ENCODE measurements at places on chromosomes 6 and 20.
A peak's percentile ranks its signal among the peaks of the same experiment; 100 is the strongest.

- no peak for DNase-seq
Observed at GRCh38 chr20:63327231-63327745, 33.9 kb downstream of the CHRNA4 start.

GRCh38 chr6:38910207-38910606 is 138.4 kb upstream of the GLP1R start:
- DNase-seq, result no peak

DNA sequence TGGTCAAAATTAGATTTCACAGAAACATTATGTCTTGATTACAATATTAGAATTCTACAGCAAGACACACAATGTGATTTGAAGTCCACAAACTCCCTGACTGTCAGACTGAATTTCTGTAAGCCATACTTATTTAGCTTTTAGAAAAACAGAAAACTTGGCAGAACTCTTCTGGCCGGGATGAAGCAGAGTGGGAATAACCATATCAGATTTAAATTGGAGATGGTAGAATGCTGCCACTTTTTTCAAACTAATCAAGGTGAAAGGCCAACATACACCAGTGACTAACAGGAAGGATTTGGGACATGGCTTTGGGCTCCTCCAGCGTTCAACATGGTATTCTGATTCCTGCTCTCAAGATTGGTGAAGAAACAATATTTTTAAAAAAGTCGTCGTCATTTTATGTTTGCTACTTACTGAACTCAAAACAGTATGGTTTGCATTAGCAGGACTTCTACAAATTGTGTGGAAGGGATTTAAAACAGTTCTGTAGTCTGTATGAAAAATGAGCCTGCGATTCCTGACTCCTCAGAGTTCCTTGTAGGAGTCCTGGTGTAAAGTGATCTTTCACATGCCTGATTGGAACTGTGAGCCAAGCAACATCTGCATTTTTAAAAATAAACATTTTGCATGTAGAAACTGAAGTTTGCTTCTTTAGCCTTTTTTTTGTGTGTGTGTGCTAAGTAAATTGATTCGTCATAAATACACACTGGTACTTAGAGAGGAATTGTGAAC is 297.9 kb upstream of the SOX4 start:
- no peak for DNase-seq

DNA sequence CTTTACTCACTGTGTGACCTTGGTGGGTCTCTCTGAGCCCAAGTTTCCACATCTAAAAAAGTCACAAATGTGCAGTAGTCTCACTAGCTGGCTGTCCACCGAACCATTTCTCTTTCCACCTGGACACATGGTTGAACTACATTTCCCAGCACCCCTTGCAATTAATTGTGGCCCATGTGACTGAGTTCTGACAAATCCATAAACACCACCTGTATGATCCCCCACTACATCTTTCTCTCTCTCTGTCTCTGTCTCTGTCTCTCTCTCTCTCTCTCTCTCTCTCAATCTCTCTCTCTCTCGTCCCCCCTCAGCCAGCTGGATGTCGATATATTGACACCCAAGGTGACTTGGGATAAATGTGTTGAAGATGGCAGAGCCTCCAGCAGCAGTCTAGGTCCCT is 42.8 kb downstream of the SNHG17 start:
- no peak for DNase-seq

GRCh38 chr6:157514659-157515496 is 133.9 kb downstream of the ZDHHC14 start:
- DNase-seq, result peak; percentile 67

GRCh38 chr6:22208026-22208425 is 88.8 kb downstream of the PRL start:
- DNase-seq, result no peak

GRCh38 chr6:111793711-111794111 is 79.5 kb downstream of the FYN start:
- no peak for DNase-seq

DNA sequence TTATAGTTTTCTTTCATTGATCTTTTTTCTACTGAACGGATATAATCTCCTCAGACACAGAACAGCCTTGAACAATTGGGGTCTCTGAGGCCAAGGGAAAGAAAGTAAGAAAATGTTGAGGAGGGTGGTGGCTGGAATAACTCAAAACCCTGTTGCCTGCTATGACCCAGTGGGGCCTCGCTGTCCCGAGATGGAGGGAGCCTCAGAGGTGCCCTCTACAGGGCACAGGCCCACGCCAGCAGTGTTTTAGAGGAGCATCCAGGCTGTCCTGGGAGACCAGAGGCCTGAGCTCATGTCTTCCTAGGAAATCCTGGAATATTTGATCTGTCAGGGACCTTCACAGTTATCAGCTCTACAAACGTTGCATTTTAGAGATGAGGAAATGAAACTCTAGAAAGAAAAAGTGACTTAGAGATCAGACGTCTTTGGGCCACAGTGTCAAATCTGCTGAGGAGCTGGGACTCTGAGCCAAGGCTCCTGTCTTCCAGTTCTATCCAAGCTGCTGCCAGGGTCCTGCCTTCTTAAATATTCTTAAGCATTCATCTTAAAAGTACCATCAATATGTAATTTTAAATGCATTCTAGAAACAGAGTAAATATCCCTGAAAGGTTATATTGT is 26.3 kb downstream of the ALDH5A1 start:
- peak; percentile 48 for DNase-seq

DNA sequence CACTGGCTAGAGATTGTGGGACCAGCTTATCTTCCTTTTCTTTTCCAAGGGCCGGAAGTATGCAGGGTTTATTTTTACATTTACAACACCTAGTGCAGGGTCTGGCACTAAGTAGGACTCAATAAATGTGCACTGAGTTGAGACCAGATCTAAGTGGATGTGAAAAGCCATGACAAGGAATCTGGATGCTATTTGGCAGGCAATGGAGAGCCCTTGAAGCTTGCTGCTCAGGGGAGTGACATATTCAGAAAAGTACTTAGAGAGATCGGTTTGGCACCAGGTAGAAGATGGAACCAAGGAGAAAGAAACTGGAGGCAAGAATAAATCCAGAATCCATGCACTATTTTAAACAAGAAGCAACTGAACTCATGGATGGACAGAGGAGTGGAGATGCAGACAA is 815.8 kb downstream of the MAFB start:
- DNase-seq, result no peak

DNA sequence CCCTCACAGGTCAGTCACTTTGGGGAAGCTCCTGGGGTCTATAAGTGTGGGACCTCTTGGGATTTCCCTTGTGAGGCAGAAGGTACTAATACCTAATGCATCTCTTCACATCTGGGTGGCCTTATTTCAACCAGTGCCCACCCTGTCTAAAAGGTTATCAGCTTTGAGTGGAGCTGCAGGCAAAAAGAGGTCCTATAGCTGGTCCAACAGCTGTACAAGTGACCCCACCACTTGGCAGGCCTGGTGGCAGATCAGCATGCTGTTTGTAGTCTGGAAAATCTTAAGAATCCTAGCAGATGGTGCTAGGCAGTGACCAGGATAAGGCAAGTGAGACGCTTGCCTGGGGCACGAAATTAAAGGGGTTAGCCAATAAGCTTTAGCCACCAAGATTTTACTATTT is 51.6 kb upstream of the GTSF1L start:
- no peak for DNase-seq

GRCh38 chr6:147322299-147323162 is 118.3 kb downstream of the STXBP5 start:
- peak; percentile 69 for DNase-seq

- DNase-seq, result peak; percentile 74
Observed at GRCh38 chr6:30213957-30214656, 901 bp upstream of the TRIM26 start.

DNA sequence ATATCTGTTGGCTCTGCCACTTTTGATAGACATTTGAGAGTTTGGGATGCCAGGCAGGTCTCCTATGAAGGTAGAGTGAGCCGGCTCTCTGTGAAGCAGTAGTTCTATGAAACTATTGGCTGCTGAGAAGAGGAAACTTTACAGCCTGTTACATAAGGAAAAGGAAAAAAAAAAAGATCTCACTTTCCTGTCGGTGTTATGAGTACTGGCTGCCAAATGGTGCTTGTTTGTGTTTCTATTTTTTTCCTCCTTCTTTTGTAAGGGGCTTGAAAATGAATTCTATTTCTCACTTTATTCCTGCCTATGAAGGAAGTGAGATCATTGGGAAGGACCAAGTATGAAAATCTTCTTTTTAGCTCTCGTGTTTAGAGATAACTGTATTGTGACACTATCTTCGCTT is 73.1 kb upstream of the CLDN20 start:
- DNase-seq, result no peak

- DNase-seq, result no peak
Observed at GRCh38 chr6:113350461-113350860, 506.7 kb upstream of the MARCKS start.

- no peak for DNase-seq
Observed at GRCh38 chr6:38193481-38194281, 374.2 kb downstream of the ZFAND3 start.

GRCh38 chr20:52193886-52194545 is 2.4 kb upstream of the ZFP64 start:
- no peak for DNase-seq

- no peak for DNase-seq
Observed at GRCh38 chr20:50015993-50016770, 33.4 kb downstream of the SNAI1 start.

DNA sequence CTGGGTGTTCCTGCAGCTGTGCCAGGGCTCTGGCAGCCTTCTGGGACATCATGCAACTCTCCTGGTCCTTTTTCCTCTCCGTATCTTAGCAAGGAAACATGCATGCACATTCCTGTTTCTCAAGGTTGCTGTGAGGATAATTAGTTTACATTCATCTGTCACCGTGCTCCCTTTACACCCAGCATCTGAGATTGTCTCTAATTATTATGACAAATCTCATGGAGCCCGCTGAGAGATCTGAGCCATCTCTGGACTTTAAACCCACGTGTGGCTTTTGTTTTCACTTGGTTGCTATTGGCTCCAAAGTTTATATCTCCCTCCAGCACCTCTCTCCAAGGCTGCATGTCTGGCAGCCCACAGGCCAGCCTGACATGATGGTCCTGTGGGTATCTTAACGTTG is 167.6 kb downstream of the UNC5CL start:
- DNase-seq, result no peak

GRCh38 chr6:21648475-21649050 is 55.0 kb downstream of the SOX4 start:
- no peak for DNase-seq

- peak; percentile 33 for DNase-seq
Observed at GRCh38 chr6:44253307-44254101, 3.8 kb downstream of the SLC35B2 start.

- DNase-seq, result no peak
Observed at GRCh38 chr20:47733892-47734291, 51.4 kb downstream of the SULF2 start.

DNA sequence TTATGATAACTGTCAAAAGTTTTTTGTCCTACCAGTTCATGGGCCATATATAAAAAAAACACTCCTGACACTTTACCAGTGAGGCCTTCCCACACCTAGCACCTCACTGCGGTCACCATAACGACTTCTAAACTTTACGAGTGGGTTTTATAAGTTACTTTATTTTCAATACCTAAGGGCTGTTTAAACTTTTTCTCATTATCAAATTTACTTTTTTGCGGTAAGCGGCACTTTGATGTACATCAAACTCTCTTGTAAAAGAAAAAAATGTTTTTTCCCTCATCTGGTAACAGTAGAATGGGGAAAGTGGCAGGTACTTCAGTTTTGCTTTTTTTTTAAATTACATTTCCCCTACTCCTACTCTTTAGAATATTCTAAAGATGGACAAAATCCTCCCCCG is 36.2 kb downstream of the FYN start:
- no peak for DNase-seq

GRCh38 chr6:69784595-69785377 is 12.0 kb downstream of the LMBRD1 start:
- no peak for DNase-seq

DNA sequence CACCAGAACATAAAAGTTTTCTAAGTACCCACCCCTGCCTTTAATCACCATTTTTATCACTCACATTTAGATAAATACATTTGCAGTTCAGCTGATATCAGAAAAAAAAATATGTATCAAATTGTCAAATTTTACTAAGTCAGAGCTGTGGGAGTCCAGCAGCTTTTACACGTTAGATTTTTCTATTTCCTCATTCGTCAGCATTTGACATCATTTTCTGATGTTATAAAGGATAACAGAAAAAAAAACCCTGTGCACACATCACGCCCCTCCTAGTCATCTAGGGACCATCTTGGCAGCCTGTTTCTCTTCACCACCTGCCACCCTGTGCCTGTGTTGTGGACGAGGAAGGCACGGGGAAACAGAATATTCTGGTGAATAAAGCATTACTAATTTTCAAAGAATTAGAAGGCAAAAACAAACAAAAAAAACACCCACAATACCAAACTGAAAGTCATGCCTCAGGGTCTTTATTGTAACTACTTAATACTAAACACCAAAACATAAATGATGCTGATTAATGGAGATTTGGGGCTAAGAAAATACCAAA is 12.4 kb downstream of the B4GALT5 start:
- DNase-seq, result peak; percentile 52

DNA sequence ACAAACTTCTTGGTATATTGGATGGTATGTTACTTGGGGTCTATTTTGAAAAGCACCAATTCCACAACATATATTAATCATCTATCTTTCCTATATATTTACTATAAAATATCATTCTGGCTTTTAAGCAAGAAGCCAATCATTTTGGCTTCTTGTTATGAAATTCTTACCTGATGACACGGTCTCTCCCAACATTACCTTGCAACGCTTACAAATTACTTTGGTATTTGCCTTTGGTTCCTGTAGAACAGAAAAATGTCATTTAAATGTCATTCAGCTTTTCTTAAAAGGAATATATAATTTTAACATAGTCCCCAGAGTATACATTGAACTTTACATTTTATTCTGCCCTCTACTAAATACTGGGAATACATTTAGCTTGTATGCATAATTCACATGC is 27.4 kb downstream of the UBE3D start:
- DNase-seq, result no peak

- no peak for DNase-seq
Observed at GRCh38 chr6:152160346-152160745, 352.9 kb downstream of the ESR1 start.

DNA sequence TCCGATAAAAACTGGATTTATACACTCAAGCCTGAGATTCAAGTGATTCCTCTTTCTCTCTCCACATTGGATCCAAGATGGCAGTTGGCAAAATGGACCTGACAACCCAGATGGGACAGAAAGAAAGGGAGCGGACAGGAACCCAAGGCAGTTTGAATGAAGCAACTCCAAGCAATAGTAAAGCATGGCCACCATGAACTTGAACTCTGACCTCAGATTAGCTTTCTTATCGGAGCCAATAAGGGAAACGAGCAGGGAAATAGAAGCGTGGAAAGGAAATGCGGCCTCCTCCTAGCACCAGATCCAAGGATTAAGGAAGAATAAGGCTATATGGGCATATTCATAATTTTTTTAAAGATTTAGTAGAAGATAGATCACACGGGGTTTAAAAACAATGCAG is 213.4 kb upstream of the RIN2 start:
- DNase-seq, result no peak
